ENCODE measurements at places on chromosomes 6 and 20.
A peak's percentile ranks its signal among the peaks of the same experiment; 100 is the strongest.

GRCh38 chr20:61271312-61272231, 19.5 kb downstream of the CDH4 start:
- DNase-seq: no peak

- DNase-seq: no peak
Measured at GRCh38 chr20:46592580-46593362, 42.3 kb upstream of the OCSTAMP start.

DNA sequence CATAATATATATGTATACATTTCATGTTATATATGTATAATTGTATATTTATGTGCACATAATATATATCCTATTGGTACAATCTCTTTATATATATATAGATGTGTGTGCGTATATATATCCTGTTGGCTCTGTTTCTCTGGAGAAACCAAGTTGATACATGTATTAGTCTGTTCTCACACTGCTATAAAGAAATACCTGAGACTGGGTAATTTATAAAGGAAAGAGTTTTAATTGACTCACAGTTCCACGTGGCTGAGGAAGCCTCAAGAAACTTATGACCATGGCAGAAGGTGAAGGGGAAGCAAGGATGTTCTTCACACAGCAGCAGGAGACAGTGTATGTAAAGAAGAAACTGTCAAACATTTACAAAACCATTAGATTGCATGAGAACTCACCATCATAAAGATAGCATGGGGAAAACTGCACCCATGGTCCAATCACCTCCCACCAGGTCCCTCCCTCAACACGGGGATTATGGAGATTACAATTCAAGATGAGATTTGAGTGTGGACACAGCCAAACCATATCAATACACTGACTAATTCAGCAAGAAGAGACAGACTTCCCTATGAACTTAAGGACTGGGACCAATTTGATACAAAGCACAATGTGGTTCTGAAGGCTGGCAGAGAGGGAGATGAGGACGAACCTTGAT, 14.0 kb downstream of the CST3 start:
- no peak for DNase-seq

DNA sequence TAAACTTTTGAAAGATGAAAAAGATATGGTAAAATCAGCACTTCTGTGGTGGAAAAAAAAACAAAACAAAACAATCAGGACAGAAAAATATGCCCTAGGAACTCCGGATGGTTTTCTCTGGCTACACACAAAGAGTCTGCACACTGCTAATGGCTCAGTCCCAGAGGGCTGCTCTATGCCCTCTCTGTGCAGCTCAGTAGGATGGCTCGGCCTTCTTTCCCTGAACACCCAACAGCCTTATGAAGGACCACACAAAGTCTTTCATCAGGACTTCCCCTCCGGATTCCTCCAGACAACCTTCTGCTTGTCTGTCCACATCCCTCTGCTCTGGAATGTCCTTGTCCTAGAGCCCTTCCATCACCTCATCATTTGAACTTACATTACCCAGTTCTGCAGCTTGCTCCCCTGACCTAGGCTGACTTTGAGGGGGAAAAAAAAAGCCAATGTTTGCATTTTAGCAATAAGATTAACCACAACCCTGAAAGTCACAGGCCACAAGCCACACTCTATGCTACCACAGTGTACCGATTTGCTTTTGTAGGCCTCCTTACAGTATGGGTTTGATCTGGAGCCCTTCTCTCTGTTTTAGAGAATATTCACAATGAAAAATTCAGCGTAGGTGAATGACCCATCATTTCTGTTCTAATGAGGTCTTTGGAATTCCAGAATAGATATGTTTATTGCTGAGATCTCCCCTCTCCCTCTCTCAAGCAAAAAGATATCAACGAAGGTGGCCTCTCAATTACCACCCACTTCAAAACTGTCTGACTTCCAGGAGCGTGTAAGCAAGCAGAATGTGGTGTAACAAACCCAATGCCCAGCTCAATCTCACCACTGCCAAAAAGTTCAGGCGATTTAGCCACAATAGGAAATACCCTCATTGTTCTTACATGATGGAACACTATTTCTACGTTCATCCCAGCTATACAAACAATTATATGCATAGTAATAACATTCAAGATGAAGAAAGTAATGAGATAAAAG, 164.0 kb downstream of the GMDS start:
- DNase-seq: no peak

DNA sequence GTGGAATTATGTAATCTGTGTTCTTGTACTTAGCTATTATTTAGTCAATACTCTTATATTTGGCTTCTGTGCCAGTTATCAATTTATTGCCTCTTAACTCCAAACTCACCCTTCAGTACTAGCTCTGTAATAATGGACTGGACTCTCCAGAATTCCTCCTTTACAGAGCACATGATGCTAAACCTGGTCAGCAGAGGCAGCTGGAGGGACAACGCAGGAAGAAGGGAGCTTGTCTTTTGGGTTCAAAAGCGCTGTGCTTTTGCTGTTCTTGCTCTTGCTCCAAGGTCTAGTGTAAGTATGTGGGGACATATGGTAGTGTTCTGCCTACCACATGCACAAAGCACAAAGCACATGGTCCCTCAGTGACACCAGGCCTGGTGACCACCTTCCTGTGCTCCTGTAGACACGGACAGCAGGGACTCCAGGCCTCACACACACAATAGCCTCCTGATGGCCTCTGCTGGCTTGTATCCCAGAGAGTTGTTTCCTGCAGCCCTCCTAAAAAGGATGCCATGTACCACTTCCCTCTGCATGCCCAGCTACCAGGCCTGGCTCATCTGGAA, 46.1 kb downstream of the CHD6 start:
- no peak for DNase-seq

- peak; percentile 66 for DNase-seq
Measured at GRCh38 chr6:156776470-156776839, 723 bp upstream of the ARID1B start.

DNA sequence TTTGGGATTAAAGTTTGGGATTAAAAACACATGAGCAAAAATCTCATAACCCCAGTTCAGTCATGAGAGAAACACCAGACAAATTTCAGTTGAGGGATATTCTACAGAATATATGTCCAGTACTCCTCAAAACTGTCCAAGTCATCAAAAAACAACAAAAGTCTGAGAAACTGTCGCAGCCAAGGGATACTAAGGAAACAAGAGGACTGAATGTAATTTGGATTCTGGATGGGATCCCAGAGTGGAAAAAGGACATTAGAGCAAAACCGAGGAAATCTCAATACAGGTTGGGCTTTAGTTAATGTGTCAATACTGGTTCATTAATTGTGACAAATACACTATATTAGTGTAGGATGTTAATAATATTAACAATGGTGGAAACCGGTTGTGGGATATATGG, 219.3 kb downstream of the BCKDHB start:
- no peak for DNase-seq

GRCh38 chr6:11538052-11538818, 686 bp downstream of the TMEM170B start:
- peak; percentile 7 for DNase-seq

- DNase-seq: no peak
Measured at GRCh38 chr20:17992224-17992637, 23.4 kb downstream of the MGME1 start.

- no peak for DNase-seq
Measured at GRCh38 chr6:116762235-116762634, 3.3 kb downstream of the FAM162B start.

GRCh38 chr6:138477913-138478539, 21.3 kb downstream of the NHSL1 start:
- DNase-seq: no peak

DNA sequence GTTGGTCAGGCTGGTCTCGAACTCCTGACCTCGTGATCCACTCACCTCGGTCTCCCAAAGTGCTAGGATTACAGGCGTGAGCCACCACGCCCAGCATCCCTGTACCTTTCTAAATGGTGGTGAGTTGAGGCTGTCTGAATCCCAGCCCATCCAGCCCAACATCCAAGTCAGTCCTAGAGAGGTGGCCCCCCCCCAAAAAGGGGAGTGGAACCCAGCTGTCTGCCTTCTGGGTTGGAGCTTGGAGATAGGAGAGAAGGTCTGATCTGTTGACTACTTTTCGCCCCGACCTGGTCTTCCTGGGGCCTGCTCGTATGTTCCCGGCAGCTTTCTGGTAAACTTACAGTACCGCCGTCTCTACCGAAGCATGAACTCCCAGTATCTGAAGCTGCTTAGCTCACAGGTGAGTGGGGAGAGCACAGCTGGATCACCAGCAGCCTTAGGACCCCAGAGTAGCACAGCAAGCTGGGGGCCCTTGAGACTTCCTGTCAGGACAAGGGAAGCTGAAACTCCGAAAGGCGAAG, 5.6 kb downstream of the CTSA start:
- DNase-seq: no peak

GRCh38 chr6:14165091-14165490, 47.5 kb downstream of the CD83 start:
- no peak for DNase-seq

GRCh38 chr6:137089305-137089704, 44.5 kb upstream of the IL20RA start:
- DNase-seq: no peak

GRCh38 chr6:137150072-137150471, 23.4 kb downstream of the IL22RA2 start:
- no peak for DNase-seq

GRCh38 chr6:23590498-23591126, 535.4 kb upstream of the NRSN1 start:
- no peak for DNase-seq

GRCh38 chr6:150418827-150419594, 50.2 kb downstream of the IYD start:
- DNase-seq: no peak

DNA sequence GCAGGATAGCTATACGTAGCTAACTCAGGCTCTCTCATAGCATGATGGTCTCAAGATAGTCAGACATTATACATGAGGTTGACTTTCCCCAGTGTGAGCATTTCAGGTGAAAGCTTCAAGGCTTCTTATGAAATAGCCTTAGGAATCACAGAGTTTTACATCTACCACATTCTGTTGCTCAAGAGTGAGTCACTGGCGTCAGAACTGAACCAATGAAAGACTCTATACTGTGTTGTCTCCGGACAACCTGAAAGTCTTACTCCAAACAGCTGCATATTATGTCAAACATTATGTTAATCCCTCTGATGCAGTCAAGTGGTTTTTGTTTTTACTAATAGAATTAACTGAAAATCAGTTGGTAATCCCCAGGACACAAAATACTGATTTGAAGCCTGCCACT, 79.8 kb upstream of the TRDN start:
- no peak for DNase-seq

DNA sequence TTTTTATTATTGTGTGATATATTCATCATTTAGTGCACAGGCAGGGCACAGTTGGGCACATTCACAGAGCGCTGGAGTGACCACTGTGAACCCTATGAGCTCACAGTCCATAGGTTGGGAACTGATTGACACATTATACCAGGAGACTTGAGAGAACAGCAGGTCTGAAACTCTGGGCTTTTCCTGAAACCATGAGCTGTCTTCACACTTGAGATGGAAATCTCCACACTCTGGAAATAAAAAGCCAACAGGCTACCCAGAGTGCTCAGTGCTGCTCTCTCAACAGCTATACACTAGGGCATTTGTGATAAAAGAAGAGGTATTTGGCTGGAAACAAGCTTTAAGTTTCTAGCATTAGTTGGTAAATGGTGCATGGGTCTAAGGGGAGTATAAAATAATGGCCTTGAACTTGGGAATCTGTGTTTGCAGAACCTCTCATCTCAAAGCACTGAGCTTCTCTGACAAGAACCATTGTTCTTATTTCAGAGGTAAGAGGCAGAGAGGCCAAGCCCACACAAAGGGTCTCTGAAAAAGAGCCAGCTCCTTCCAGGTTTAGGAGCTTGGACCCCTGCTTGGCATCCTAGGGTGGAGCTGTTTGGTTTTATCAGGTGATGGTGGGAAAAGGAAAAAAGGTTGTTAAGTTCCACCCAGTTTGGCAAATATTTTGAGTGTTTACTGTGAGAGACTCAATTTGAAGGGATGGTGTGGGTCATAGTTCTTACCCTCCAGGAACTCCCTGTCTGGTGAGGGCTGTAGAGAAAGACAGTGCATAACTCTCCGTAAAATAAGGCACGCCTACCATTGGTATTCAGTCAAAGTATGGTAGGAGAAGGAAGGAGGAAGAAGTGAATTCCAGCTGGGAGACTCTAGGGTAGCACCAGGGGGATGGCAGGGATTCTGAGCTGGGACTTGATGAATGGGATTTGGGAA, 14.5 kb downstream of the CHMP4B start:
- DNase-seq: no peak

DNA sequence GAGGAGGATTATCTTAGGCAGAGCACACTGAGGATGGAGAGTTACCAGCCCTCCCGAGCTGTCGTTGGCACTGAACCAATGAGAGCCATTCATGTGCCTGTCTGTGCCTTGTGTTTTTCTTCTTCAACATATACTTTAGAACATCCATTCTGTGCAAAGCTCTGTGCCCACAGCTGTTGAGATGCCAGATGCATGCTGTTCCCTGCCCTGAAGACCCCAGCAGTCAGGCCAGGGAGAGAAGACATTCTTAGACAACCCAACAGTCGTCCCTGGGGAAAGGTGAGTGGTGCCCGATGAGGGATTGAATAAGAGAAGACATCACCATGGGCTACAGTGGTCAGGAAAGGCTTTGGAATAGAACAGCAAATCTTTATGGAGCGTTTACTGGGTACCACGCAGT, 114.1 kb downstream of the NRN1 start:
- no peak for DNase-seq

DNA sequence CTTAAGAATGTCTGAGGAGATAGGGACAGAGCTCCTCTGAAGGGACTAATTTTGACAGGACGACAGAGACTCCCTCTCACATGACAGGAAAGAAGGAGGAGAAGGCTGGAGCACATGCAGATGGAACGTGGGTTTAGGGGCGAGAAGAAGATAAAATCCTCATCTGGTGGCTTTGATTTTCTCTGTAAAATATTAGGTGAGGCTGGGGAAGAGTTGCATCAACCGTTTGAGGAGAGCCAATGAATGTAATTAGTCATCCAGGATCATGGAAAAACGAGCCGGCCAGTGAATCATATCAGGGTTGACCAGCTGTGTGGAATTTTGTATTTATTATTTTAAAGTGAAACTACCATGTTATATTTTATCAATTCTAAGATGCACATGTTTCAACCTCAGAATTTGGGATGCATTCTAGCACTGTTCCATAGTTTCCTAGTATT, 46.9 kb upstream of the ADGRF4 start:
- no peak for DNase-seq

Data from hematopoietic multipotent progenitor cell (in vitro differentiated cells).